ENCODE measurements at places on chromosomes 2 and 18. TPM values are rescaled to one million over a fixed set of nuclear protein-coding genes. Genes with fewer than 3 reads are reported as not detected.

DNA sequence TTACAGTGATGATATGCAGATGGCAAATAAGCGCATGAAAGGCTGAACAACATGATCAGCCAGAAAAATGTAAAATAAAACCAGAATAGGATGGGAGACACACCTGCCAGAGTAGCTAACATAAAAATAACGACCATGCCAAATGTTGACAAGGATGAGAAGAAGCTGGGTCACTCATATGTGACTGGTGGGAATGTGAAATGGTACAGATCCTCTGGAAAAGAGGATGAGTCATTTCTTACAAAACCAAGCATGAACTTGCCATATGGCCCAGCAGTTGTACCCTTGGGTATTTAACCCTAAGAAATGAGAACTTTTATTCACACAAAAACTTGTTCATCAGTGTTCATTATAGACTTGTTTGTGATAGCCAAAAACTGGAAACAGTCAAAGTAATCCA is 143.8 kb downstream of the SH3BP4 start:
- DNase-seq, result peak; percentile 46

- peak; percentile 25 for DNase-seq
These were observed 1.2 kb upstream of the LYG2 start for GRCh38 chr2:99256677-99257076.

GRCh38 chr2:73252238-73253027 is 18.3 kb downstream of the CCT7 start:
- no peak for DNase-seq

DNA sequence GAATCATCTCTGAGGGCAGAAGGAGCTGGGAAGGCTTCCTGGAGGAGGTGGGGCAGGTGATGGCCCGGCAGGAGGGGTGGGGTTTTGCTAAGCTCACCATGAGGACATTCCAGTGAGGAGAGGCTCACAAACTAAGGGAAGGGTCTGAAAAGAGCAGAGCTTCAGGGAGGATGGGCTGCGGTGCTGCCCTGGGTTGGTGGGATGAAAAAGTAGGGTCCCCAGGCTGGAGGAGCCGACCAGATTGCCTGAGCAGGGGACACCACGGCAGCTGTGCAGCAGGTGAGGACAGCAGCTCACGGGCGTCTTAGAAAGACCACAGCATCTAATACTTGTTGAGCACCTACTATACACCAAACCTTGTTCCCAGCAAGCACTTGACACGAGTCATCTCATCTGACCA is 82.2 kb downstream of the DYSF start:
- no peak for DNase-seq

Gene CHRND
- total RNA-seq, result not detected

DNA sequence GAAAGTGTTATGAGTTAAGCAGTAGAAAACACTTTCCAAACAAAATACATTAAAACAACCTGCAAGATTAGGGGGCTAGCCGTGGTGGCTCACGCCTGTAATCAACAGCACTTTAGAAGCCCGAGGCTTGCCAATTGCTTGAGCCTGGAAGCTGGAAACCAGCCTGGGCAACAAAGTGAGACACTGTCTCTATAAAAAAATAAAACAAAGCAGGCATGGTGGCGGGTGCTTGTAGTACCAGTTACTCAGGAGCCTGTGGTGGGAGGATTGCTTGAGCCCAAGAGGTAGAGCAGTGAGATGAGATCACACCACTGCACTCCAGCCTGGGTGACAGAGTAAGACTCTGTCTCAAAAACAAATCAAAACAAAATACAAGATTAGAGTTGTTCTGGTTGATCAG is 208.3 kb downstream of the ERBB4 start:
- no peak for DNase-seq

DNA sequence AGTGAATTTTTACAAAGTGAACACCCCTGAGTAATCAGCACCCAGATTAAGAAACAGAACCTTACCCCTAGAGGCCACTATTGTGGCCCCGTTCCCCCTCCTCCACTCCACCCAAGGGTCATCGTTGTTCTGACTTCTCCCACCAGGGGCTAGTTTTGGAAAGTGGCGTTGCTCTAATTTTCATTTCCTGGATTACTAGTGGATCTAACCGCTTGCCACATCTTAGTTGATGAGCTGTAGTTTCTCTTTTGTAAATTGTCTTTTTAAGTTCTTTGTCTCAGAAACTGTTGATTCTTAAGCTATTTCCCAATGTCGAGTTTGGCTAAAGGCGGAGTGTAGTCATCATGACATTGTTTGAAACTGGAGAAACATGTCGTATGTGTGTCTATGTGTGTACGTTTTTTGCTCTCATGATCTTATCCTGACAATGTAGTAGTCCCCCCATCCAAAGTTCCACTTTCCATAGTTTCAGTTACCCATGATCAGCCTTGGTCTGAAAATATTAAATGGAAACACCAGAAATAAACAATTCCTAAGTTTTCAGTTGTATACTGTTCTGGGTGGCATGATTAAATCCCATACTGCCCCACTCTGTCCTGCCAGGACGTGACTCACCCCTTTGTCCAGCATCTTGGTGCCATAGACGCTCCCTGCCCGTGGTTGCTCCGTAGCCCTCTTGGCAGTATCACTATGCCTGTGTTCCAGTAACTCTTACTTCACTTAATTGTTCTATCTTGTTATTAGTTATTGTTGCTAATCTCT is 71.0 kb upstream of the SP3 start:
- peak; percentile 11 for DNase-seq

DNA sequence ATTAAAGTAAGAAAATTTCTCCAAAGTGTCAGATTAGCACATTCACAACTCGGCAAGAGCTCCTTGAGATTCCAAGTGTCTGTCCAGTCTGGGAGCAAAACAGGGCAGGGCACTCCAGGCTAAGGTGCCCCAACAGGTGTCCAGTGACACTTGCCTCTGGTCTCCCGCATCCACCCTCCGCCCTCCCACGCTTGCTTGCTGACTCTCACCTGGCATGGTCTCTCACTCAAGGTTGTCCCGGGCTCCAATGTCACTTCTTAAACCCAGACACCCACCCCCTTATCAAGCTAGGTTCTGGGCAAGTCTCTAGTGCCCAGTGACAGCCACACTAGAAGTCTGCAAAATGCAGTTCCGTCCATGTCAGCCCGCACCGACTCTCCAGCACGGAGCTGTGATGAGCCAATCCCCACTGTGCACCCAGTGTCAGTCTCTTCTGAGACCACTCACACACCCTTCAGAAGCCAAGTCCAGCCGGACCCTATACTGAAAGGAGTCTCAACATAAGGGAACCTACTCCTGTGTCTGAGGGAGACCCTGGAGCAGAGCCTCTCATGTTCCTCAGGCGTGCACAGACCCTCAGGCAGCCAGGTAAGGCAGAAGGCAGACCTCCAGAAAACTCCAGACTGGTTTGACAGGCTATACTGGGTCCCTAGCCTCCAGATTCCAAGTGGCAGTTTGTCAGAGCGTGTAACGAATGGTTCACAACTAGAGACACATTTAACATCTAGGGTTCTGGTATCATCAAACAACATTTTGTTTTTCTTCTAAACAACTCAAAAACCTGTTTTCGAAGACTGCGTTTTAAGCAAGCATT is 45.6 kb downstream of the HDLBP start:
- DNase-seq, result no peak

DNA sequence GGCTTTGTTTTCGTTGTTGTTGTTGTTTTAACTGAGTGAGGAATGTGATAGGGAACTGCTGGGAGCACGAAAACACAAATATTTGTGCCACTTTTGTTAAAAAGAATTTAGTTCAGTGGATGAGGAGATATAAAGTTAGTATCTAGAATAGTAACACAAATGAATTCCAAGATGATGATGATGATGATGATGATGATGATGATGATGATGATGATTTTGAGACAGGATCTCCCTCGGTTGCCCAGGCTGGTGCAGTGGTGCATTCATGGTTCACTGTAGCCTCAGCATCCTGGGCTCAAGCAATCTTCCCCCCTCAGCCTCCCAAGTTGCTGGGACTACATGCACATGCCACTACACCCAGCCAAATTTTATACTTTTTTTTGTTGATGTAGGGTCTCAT is 223.7 kb downstream of the DSEL start:
- DNase-seq, result no peak

DNA sequence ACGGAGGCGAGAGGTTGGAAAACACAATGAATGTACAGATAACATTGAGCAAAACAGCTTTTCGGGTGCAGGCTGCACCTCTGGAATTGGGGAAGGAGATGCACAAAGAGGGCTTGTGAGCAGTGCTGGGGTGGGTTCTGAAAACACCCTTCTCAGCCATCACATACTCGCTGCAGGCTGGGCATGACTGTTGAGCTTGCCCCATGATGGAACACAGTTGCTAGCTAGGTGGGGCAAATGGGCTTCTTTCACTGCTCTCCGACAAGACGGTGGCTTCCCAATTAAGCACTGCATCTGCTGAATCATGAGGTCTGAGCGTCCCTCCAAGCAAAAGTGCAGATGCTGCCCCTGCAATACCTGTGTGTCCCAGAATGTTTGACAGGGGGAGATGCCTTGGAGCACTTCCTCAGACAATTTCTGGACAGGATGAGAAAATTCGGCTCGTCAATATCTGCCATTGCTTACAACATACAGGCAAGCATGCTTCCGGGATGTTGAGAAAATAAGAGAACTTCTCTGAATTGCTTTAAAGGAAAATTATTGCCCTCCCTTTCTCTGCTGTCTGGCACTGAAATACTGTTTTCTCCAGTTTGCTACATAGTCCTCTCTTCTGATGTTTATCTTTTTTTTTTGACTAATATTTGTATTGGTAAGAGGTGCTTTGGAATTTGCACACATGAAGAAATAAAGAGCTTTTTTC is 77.3 kb upstream of the SH3BP4 start:
- DNase-seq, result no peak

Gene TUBA3E
- not detected for total RNA-seq
